ENCODE measurements at places on chromosomes 1 and 21. TPM values are rescaled to one million over a fixed set of nuclear protein-coding genes. Genes with fewer than 3 reads are reported as not detected.

DNA sequence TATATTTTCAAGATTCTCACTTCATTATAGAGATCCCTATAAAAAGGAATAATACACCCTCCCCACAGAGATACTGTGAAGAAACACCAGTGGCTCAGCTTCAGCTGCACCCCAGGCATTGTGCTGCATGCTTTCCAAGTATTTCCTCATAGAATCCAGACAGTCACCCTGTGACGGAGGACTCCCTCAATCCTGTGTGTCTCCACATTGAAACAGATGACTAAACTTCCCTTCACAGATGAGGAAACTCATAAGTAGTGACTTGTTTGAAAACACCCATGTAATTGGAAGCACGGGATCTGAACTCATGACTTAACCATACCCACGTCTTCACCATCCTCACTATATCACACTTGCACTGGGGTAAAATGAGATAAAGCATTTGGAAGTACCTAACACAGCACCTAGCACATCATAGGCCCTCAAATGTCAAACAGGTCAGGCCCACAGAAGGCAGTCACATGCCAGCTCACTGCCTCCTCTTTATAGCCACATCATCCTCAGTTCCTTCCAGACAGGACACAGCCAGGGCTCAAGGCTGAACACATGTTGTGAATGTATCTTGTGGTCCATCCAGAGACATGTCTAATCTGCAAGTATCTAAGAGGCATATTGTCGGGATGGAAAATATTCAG, 55.2 kb downstream of the GPR161 start:
- peak; percentile 57 for DNase-seq

DNA sequence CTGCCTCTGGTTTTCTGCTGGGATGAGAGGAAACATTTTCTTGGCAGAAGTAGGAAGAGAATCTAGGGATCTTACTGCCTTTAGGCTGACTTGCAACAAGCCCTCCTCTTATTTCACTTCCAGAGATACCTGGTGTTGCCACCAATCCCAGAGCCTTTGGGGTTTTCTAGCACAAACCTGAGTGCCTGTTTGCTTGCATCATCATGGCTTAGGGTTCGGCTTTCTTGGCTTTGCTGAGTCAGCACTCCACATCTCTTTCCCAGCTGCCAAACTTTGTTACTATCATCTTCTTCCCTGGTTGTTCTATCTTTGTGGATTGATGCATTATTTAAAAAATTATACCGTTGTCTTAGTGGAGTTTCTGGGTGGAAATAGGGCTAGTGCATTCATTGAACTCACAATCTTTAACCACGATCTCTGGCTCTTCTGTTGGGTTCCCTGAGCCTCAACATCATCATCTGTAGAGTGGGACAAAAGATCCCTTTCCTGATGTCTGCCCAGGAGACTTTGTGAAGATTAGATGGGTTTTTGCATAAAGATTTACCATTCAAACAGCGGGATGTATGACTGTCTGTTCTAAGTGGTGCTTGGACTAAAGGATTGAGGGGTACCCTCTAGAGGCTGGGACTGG, 76.6 kb upstream of the SELENON start:
- DNase-seq = no peak

Gene F11R
- total RNA-seq = 68.4 TPM

GRCh38 chr1:175404177-175404576, 211.6 kb upstream of the KIAA0040 start:
- no peak for DNase-seq

- peak; percentile 67 for DNase-seq
Observed at GRCh38 chr1:4224684-4225467, 324.8 kb upstream of the C1orf174 start.

DNA sequence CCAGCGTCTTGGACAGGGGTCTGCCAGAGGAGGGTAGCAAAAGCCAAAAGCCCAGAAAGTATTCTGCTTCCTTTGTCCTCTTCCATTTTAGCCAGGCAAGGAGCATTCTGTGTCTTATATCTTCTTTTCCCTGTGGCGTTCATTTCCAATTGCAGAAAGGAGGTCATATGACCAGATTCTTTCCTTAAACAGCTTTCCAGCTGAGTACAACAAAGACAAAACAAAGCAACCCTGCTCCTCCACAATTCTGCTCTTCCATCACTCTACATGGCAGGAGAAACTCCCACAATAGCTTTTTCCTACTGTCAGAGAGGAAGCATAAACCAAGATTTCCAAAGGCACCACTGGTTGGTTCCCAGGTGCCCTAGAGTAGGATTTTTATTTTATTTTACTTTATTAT, 19.7 kb downstream of the ENSA start:
- DNase-seq = no peak

Gene OR2L8
- not detected for total RNA-seq

Gene LRRC8C
- total RNA-seq = 6.2 TPM

- DNase-seq = no peak
Observed at GRCh38 chr1:27804791-27805190, 25.8 kb upstream of the PPP1R8 start.

Gene LRRC53
- not detected for total RNA-seq

DNA sequence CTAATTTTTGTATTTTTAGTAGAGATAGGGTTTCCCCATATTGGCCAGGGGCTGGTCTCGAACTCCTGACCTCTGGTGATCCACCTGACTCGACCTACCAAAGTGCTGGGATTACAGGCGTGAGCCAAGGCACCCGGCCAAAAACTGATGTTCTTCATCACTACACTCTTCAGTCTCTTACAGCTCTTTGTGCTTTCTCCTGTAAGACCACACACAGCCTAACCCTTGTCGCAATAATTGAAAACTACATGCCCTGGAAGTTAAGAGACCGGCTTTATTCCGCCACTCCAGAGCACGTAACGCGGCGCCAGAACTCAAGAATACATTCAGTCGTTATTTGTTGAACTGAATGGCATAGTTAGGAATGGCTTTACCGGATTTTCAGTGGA, 552 bp downstream of the GPATCH4 start:
- DNase-seq = no peak

- DNase-seq = no peak
Observed at GRCh38 chr1:8649027-8649426, 168.4 kb downstream of the RERE start.
